ENCODE measurements at places on chromosomes 2 and 18.

DNA sequence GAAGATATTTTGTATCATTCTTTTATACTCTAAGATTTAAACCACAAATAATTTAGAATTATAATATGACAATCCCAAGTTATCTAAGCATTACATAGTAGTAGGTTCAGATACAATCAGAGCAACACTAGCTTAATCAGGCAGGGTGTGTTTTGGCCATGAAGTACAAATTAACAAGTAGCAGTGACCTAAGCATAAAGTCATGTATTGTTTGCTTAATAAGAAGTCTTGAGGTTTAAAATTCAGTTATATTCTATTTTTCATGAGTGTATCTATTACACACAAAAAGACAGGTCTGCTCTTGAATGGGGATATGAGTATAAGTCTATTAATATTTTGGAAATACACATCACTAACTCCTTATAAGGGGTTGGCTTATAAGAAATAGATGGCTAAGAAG is 39.9 kb downstream of the DYNAP start:
- no peak for DNase-seq

DNA sequence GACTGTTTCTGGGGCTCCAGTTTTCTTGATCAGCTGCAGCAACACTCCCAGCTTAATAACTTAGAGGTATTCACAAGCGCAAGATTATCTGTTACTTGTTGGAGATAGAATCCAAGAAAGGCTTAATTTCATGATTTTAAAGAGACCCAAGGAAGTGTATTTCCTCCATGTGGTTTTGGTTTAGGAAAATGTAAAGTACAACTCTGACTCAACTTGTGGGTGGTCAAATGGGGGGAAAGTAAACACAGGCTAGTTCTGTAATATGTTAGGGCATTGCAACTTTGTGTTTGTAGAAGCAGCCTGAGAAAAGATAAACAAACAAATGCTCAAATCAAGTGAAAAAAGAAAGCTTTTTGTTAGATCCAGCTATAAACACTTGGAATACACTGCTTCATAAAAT is 90.1 kb upstream of the COL3A1 start:
- peak; percentile 64 for DNase-seq

DNA sequence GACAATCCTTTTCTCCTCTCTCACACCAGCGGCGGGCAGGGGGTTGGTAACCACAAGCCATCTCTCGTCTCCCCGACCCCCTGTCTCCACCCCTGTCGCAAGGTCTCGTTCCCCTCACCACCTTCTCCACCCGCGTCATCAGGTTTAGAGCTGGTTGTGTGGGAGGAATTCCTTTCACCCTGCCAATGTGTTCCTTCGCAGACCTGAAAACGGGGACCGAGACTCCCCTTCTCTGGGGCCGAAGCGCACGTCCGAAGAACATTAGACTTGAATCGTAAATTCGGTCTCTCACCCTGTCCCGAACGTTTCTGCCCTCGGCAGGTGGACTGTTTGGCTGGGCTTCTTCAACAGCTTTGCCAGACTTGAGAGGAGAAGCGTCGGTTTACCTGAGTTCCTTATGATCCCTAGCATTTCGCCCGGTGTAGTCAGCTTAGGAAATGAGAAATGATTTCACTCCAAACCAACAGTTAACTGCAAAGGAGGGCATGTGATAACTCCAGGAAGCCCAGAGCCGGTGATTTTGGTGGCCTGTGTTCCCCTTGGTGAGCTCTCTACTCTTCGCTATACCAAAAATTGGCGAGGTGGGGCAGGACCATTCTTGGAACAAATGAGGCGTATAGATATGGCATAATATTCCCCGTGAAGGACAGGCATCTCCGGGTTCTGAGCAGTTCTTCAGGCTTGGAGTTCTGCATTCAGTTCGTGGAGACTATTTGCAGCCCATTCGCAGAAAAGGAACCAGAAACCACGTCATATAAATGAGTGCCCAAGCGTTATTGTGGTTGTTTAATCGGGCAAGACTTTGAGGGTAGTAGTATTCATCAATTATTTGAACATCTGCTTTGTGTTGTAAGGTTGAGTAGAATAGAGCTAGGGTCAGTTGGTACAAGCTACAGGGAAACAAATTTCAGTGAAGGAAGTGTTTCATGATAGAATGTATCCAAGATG is 694 bp downstream of the CFAP36 start:
- peak; percentile 14 for DNase-seq

DNA sequence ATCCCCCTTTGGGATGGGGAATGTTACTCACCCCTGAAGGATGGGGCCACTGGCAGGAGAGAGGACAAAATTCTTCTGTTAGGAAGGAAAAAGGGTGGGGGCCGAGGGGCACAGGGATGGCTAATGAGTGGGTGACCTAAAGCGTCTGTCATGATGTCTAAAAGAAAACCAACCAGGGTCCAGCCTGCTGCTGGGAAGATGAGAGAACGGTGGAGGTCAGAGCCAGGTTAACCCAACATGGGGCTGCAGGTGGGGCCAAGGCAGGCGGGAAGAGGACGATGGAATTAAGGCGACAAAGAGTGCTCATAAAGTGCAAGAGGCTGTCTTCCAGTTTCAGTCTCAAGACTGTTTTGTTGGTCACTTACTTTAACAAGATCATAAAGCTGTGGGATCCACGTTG is 90.2 kb downstream of the SMIM21 start:
- DNase-seq = no peak

- no peak for DNase-seq
Measured at GRCh38 chr2:240874715-240875227, 6.1 kb downstream of the AGXT start.

DNA sequence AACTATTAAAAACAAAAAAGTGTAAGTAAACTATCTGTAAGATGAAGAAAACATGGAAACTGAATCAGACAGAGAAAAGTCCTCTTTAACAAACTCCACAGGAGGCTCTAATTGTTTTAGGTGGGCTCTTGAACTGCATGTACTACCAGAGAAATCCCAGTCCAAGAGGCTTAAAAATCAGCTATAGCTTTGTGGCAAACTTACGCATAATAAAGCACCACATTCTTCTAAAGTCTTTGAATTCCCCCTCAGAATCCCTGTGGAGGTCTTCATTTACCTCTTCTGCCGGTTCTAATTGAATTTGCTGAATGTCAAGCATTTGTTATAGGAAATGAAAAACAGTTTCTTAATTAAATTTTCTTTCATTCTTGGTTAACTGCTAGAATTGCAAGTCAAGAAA is 40.8 kb downstream of the CHN1 start:
- DNase-seq = no peak

DNA sequence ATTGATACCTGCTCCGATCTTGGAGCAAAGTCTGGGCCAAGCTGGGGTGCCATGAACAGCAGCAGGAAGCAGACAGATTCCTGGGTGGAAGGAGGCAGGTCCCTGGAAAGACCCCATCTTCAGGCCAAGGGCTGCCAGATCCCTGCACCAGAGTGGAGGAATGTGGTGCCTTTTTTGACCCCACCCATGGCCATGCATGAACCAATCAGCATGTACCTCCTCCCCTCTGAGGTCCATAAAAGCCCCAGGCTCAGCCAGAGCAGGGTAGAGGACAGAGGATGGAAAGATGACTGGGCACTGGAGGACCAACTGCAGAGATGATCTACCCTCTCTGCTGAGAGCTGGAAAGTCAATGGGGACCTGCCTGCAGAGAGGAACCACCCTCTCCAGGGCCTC is 34.4 kb upstream of the ID2 start:
- DNase-seq = no peak

DNA sequence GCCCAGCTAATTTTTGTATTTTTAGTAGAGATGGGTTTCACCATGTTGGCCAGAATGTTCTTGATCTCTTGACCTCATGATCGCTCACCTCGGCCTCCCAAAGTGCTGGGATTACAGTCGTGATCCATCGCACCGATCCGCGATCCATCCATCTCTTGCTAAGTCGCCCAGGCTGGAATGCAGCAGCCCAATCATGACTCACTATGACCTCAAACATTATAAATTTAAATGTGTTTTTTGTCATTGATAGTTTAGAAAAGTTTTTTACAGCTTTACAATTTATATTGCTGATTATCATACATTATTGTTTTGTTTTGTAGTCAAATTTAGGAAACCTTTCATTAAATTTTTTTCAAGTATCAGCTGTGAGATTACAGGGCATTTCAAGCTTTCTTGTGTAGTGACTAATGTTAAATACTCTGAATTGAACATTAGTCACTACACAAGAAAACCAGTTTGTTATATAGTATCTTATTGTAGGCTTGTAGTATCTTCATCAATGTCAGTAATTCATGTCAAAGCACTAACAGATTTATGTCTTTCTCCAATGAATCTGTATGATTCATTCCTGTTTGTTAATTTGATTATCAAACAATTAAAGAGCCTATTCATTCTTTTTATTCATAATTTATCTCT is 37.5 kb downstream of the NR4A2 start:
- no peak for DNase-seq

- no peak for DNase-seq
Measured at GRCh38 chr2:169721016-169721415, 12.6 kb upstream of the KLHL23 start.

DNA sequence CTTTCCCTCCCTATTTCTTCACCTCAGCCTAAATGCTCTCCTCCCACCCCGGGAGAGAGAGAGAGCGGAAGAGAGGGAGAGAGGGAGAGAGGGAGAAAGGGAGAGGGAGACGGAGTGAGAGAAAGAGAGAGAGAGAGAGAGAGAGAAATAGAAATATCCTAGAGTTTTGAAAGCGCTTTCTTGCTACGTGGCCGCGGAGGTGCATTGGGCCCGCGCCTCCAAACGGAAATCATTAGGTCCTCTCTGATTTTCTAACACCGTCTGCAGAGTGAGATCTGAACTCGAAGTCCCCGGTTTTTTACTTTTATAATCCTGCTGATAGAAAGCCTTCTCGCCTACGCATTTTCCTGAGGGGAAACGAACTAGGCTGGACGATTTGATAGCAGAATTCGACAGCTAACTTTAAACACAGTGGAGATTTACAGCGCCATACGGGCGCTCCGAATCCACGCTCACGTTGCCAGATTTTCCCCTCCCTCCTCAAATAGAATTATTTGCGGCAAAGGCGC is 903 bp upstream of the EVX2 start:
- no peak for DNase-seq

Data from fibroblast of upper back skin (primary cell).